Gastrocnemius medialis (tissue), 4 donors: ENCODE measurements at places on chromosomes 1 and 21.
A peak's percentile ranks its signal among the peaks of the same experiment; 100 is the strongest.

GRCh38 chr1:170377896-170378634 lies 153.9 kb upstream of the GORAB start:
- DNase-seq, result no peak

- DNase-seq, result no peak
These were observed 29.3 kb downstream of the MYOG start for GRCh38 chr1:203056516-203056915.

- DNase-seq, result no peak
These were observed 70.6 kb upstream of the KCNJ6 start for GRCh38 chr21:37986751-37987399.

- no peak for DNase-seq
These were observed 777.5 kb downstream of the ADGRL2 start for GRCh38 chr1:82578086-82578726.

- no peak for DNase-seq
These were observed 2.0 kb upstream of the ATP13A2 start for GRCh38 chr1:17013491-17014320.

- DNase-seq, result no peak
These were observed 262.1 kb upstream of the LRRC7 start for GRCh38 chr1:69305621-69306020.

- DNase-seq, result peak; percentile 21
These were observed 8.1 kb downstream of the ARF1 start for GRCh38 chr1:228090613-228091081.

DNA sequence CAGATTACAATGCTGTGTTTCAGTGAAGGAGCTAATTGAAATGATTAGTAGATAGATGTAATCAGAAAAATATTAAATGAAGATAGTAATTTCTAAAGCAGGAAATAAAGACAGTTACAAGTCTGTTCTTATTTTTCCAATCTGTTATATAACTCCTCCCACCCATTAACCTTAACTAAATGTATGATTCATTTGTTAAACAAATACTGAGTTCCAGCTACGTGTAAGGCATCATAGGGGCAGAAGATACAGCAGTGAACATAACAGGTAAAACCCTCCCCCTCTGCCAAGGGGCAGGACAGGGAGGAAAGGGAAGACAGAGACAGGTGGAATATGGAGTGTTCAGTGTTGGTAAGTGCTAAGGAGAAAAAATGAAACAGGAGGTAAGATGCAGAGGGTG lies at the start of gene FAM177B:
FAM177B (plus strand) TSS at position 231 of the 400 bp plus-strand sequence. CDS start 9,344 bp downstream, outside the sequence.
- DNase-seq, result no peak

DNA sequence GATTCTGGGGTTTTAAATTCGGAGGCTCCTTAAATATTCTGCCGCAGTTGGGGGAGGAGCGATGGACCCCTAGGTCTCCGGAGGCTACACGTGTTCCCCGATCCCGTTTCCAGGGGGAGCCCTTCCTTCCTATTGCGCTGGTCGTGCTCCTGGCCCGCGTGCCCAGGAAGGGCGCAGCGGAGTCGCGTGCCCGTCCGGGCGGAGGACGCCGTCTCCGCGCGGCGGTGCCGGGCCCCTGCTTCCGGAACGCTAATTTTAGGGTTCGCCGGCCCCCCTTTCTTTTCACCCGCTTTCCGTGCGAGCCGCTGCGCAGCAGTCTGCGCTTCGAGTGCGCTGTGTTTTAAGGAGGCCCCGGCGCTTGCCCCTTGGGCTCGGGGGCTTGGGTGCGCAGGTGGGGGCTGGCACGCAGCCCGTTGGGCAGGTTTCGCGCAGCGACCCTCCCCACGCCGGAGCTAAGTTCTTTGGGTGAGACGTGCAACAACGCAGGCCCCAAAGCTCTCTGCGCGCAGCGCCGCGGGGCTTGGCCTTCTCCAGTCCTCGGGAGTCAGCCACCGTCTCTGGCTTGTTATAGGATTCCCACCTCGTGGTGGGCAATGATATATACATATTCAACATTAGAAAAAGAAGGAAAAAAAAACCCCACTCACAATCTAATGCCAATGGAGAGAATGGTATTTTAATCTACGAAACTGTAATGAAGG lies 43.5 kb upstream of the DNAJC6 start:
- DNase-seq, result no peak

DNA sequence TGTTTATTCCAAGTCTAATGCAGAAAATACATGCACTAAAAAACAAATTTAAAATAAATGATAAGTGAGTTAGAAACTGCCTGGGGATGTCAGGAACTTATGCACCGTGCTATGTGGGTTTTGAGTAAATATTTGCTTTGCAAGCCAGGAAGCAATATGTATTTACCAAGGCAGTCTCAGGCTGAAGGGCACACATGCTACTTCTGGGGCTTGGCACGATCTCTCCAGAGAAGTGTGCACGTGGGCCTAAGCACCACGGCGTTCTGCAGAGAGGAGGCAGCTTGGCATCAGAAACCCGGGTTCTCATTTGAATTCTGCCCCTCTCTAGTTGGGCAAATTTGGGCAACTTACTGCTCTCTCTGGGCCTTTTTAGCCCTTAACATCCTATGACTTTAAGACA lies 72.6 kb upstream of the ROR1 start:
- no peak for DNase-seq

DNA sequence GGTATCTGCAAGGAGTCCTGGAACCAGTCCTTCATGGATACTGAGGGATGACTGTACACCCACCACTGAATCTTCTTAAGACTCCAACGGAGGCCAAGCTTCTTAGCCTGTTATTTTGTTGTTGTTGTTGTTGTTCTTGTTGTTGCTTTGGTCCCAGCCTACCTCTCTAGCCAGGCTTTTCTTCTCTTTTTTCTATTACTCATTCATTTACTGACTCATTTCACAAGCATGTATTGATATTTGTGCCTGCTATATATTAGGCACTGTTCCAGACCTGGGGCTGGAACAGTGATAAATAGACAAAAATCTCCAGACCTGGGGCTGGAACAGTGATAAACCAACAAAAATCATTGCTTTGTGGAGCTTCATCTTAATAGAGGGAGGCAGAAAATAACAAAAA lies 20.4 kb downstream of the CENPF start:
- no peak for DNase-seq

- no peak for DNase-seq
These were observed 13.9 kb downstream of the UBIAD1 start for GRCh38 chr1:11286735-11287410.

- no peak for DNase-seq
These were observed 829 bp downstream of the ALX3 start for GRCh38 chr1:110069404-110070281.

GRCh38 chr1:209411491-209411929 lies 172.0 kb upstream of the CAMK1G start:
- DNase-seq, result no peak

DNA sequence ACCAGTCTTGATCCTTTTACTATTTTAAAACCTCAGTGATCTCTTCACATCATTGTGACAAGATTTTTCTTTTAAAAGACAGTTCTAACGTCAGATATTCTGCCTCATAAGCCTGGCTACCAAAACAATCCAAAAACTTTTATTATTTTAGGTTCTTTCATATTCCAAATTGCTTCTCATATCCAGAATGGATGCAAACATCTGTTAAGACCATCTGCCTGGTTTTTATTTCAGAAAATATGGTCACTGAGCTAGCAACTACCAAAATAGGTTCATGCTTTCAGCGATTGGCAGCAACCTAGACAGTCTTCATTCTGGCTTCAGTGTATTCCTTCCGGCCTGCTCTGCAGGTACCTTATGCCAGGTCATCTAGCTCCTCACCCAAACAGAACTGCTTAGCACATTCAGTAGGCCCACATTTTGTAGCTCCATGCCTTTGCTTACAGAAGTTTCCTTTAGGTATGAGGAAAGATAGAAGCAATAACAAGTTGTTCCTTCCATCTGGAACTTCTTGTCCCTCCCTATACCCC lies 59.0 kb upstream of the CACYBP start:
- no peak for DNase-seq

DNA sequence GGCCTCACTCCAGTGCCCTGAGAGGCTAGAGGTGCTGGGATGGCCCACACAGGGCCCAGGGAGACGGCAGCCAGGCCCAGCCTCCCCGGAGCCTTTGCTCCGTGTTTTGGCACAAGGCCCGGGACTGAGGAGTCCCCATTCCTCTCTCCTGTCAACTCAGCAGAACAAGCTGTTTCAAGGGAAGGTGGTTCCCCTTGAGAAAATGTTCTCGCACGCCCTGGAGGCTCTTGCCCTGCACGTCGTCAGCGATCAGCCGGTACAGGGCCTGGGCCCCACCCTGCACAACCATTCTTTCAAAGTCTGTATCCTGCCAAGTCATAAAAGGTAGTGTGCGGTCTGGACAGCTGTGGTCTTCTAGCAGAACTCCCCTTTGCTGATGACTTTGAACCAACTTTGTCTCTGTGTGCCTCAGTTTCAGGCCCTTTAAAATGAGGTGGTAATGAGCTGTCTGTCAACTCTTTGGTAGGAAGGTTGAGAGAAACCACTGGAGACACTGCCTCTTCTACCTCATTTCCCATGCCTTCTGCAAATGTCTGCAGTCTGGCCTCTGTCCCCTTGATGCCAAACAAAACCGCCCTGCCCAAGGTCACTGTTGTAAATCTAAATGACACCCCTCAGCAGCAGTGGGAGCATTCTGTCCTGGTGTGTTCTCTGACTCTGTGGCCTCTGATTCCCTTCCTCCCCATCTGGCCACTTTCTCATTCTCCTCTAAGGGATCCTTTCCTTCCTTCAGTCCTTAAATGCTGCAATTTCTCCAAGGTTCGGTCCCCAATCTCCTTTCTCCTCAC lies 138.6 kb upstream of the JUN start:
- DNase-seq, result peak; percentile 46

- DNase-seq, result no peak
These were observed 27.9 kb downstream of the UTP25 start for GRCh38 chr1:209855623-209856022.

GRCh38 chr21:29725025-29725736 lies 214.6 kb downstream of the GRIK1 start:
- DNase-seq, result no peak

GRCh38 chr1:172578586-172578985 lies 45.6 kb downstream of the SUCO start:
- no peak for DNase-seq

GRCh38 chr1:24235921-24236788 lies 49.1 kb upstream of the IFNLR1 start:
- no peak for DNase-seq

GRCh38 chr1:1758692-1759455 lies 19.4 kb downstream of the NADK start:
- DNase-seq, result no peak

- DNase-seq, result no peak
These were observed 98.1 kb downstream of the CLIC6 start for GRCh38 chr21:34766862-34767261.

DNA sequence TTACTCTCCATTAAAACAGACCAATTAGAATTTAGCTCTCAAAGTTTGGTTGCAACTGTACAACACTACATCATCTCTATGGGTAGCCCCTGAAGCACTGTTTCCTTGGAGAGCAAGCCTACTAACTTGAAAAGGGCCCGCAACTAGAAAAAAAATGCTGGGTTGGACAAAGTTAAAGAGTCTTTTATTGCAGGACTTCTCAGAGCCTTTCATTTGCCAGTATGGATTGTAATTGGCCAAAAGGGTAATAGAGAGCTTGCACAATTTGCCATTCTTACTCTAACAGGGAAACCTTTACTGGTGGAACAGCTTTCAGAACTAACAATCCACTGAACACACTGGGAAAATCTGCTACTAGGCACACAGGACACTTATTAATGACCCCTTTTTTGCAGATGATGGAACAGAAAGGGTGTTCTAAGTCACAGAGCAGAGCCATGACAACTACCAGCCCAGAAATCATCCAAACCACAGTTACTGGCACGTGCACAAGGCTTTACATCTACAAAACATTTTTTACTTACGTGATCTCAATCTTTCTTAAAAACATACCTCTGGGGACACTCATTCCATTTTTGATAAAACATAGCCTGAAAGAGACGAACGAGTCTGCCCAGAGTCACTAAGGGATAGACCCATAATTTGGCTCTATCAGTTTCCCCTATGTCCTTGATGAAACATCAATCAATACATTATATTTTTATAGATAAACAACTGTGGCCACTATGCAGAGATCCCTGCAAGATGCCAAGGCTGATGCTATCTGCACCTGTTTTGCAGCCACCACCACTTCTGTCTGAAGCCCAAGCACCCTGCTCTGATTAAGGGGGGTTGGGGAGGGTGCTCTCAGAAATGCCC lies 176.3 kb upstream of the EDN2 start:
- no peak for DNase-seq

DNA sequence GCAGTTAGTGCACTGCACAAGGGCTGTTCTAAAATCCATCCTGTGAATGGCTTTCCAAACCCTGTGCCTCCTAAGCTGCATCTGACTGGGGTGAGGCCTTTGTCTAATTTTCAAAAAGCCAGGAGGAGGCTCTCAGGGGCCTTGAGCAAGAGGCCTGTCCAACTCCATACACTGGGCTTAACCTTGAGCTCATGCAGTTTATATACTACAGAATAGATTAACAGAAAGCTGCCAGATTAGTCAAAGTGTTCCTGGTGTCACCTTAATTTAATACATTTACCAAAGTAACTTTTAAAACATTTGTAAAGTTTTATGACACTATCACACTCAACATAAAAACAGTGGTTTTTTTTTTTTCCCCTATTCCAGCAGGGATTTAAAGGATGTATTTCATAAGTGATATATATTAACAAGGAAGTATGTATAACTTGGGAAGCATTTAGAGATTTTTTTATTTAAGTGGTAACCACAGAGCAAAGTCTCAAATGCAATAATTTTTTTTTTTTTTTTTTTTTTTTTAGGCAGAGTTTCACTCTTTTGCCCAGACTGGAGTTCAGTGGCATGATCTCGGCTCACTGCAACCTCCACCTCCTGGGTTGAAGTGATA lies 23.3 kb downstream of the CTH start:
- no peak for DNase-seq

- no peak for DNase-seq
These were observed 343.3 kb upstream of the VAMP3 start for GRCh38 chr1:7427605-7428300.

DNA sequence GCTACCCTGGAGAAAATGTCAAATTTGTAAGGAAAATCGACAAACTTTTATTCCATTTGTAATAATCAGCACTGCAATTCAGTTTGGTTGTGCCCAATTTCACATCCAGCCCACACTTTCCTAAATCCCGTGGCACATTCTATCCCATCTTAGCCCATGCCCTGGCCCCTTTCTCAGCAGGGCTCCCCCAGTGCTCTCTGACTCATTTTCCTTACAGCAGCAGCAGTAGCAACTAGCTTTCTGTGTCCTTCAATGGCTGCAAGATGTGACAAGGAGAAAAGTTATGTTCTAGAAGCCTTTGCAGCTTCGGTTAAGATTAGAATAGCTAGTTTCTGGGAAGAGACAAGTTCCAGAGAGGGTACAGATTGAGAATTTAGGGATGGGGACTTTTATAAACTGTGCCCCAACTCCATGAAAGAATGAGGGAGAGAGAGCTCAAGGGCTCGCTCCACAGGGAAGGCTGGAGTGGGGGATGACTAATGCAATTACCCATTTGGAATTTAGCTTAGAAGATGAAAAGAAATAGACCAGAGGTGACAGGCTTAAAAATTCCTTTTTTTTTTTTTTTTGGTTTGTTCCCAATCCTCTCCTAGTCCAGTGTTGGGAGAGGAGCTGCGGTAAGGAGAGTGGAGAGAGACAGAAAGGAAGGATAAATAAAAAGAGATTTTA lies 47.0 kb upstream of the POU2F1 start:
- no peak for DNase-seq
